ENCODE measurements at places on chromosomes 16 and 17.

GRCh38 chr17:34720760-34721159, 141.4 kb downstream of the TMEM132E start:
- DNase-seq: no peak

- DNase-seq: peak; percentile 92
Measured at GRCh38 chr16:67514382-67514828, 14.2 kb upstream of the RIPOR1 start.

DNA sequence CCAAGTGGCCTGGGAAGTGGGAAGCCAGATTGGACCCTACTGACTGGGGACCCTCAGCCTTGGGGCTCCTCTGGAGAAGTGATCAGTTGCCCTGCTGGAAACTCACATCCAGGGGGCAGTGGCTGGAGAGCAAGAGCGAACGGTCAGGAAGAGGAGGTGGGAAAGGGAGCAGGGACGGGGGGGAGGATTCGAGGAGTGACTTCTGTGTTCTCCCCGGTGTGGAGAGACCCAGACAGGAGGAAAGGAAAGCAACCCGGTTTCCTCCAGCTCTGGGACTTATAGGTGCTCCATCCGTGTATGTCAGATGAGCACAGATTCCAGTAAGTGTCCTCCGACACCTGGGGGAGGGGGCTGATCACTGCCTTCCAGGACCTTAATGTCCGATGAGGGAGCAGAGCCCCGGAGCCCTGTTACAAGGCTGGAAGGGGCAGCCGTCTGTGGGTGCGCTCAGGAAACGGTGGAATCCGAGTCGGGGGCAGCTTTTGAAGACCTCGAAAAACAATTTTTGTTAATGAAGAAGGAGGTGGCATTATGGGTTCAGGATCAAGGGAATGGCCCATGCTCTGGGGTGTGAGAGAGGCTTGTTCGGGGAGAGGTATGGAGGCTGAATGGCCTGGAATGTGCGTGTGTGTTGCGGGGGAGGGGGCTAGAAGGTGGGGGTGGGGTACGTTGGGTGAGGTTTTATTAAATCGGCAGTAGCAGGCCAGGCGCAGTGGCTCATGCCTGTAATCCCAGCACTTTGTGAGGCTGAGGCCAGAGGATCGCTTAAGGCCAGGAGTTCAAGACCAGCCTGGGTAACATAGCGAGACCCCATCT, 34.8 kb upstream of the NDRG4 start:
- DNase-seq: no peak

DNA sequence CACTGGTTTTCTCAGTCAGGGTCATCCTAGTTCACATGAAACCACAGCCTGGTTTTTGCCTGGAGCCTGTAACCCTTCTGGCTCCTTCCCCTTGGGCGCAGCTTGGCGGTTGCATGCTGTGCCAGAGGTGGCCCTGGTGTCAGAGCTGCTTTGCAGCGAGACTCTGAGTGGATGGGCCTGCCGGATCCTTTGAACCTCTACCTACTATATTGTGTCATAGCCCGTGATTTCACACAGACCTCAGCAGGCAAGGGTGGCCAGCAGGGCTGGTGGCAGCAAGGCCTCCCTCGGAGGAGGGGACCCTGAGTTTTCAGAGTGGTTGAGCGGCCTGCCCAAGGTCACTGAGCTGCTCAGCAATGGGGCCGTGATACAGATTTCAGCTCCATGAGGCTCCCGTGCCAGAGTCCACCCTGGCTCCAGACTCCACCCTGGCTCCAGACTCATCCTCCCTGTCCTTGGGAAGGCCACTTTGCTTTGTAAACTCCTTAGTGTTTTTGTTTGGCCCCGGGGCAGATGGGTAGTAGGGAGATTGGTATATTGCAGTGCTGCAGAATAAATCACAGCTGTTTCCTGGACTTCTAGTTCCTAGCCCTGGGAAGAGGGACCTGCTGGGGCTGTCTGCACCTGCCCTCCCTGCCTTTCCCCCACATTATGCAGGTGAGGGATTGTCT, 9.7 kb downstream of the MPRIP start:
- no peak for DNase-seq

- DNase-seq: no peak
Measured at GRCh38 chr17:82118815-82119380, 20.9 kb upstream of the FASN start.

- no peak for DNase-seq
Measured at GRCh38 chr16:79623824-79624223, 23.3 kb upstream of the MAF start.

GRCh38 chr16:11372073-11372828, 27.0 kb downstream of the RMI2 start:
- no peak for DNase-seq

- DNase-seq: no peak
Measured at GRCh38 chr17:49469831-49470810, 25.0 kb upstream of the NGFR start.

DNA sequence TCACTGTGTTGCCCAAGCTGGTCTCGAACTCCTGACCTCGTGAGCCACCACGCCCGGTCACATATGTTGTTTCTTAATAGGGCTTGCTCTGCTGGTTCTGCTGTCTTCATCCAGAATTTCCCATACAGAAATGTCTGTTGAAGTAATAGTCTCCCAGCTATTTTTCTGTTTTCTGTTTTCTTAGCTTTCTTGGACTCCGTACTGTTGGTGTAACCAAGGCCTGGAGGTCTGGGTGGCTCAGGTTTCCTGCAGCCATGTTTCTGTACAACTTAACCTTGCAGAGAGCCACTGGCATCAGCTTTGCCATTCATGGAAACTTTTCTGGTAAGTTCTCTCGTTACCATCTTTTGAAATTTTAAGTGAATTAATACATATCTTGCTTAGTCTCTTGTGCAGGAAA, 2.8 kb downstream of the SF3B3 start:
- no peak for DNase-seq

GRCh38 chr16:11396241-11397048, 51.2 kb downstream of the RMI2 start:
- peak; percentile 61 for DNase-seq

DNA sequence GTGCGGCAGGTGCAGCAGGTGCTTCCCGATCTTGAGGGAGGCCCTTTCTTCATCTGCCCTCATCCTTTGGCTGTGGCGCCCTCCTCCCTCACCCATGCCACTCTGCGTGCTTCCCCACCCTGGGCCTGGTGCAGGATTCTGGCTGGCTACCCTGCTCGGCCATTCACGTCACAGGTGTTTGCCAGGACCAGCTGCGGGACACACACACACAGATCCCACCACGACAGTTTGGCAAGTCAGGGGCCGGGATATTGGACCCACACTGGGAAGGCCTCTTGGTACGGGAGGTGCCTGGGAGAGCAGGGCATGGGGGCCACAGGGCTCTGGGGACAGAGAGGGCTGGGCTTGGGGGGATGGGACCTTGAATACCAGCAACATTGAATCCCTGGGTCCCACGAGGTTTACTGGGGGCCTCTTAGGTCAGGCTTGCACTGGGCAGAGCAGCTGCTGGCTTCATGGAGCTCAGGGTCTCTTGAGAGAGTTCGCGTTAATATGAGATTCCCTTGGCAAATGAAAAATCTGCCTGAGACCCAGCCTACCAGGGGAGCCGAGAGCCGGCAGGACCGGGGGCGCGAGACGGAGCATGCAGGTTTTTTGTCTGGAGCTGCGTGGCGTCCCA, 15.1 kb downstream of the ADCY7 start:
- DNase-seq: no peak

- DNase-seq: no peak
Measured at GRCh38 chr17:42527932-42528331, 8.1 kb upstream of the NAGLU start.

DNA sequence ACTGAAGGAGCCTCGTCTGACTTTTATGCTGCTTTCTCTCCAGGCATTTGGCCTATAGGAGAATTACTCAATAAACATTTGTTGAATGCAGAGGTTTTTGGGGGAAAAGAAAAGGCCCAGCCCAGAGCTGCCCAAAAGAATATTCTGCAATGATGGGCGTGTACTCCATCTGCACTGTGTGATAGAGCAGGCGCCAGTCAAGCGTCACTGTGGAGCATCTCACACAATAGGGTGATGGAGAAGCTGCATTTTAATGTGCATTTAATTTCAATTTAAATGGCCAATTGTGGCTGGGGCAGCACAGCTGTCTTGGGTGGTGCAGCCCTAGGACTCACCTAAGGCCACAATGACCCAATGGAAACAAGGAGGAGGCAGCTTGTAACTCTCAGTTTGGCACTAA, 20.6 kb downstream of the GLYR1 start:
- DNase-seq: no peak

DNA sequence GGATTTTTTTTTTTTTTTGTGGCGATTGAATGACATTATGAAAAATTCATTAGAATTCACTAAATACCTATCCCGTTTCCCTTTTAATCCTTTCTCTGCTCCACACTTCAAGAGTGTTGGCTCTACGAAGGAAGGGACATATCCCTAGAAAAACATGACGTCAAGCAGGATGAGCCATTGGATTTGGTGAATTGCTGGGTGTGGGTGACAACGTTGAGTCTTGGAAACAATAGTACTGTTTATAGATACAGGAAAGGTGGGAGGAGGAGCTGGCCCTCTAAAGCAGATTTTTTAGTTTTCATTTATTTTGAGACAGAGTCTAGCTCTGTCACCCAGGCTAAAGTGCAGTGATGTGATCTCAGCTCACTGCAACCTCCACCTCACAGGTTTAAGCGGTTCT, 167.6 kb upstream of the FAM20A start:
- DNase-seq: no peak

DNA sequence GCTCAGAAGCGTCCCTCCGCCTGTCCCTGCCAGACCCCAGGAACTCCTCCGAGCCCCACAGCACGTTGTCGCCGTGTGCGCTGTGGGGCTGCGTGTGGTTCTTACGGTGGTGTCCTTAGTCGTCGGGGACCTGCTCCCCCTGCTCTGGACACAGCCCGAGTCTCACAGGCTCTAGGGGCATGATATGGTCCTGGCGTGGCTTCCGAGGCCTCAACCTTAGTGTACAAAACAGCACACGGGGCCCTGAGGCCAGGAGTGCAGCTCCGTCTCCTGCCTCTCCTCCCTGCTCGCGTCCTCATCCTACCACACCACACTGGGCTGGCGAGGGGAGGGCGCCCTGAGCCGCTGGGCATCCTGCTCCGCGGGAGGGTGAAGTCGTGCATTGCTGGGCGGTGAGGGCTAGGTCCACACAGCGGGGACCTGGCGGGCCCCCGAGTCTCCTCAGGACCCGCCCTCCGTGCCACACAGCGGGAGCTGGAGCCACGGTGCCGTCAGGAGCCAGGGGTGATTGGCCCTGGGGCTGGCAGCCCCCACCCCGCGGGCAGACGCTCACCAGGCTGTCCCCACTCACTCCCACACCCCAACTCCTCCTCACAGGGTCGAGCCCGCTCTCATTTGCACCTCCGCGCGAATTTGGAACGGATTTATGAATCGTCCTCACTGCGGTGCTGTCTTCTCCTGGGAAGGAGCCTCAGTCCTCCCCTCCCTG, 1.2 kb upstream of the MAFG start:
- DNase-seq: no peak

DNA sequence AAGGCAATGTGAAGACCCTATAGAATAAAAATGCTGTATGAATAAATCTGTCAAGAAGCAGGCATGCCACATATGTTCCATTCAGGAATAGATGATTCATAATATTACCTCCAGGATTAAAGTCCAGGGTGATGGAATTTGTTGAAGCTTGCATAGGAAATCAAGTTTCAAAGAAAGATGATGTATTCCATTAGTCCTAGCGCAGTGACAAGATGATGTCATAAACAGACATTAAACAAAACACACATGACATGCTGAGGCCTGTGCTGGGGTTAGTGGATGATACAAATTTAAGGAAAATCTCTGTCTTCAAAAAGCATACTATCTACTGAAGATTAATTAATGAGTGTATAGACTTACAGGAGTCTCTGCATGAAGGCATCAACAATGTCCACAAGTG, 1025.2 kb downstream of the CDH11 start:
- no peak for DNase-seq

GRCh38 chr17:27332485-27333409, 38.8 kb downstream of the WSB1 start:
- peak; percentile 90 for DNase-seq

GRCh38 chr17:59423137-59423724, 91.8 kb downstream of the YPEL2 start:
- no peak for DNase-seq

- no peak for DNase-seq
Measured at GRCh38 chr16:9412915-9413264, 321.4 kb downstream of the HAPSTR1 start.

DNA sequence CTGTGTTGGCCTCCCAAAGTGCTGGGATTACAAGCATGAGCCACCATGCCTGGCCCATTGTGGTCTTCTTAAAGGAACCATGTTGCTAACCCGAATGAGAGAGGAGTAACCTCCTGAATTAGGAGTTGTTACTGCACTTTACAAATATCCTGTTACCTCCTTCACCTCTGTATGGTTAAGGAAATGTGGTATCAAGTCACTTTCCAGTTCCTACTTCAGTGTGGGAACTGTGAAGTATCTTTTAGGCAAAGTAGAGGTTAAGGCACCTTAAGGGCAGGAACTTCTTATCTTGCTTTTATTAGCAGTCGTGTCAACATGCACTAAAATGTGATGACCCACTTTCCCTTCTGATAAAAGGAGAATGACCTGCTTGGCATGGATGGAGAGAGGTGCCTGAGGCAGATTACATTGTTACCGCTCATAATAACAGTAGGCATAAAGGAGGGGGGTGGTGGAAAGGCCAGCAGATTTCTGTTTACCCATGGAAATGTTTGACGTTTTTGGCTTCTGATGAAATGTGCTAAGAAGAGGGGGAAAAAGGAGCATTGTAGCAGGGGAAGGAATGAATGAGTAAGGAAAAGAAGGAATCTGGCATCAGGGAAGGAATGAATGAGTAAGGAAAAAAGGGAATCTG, 28.5 kb downstream of the FTO start:
- DNase-seq: no peak

DNA sequence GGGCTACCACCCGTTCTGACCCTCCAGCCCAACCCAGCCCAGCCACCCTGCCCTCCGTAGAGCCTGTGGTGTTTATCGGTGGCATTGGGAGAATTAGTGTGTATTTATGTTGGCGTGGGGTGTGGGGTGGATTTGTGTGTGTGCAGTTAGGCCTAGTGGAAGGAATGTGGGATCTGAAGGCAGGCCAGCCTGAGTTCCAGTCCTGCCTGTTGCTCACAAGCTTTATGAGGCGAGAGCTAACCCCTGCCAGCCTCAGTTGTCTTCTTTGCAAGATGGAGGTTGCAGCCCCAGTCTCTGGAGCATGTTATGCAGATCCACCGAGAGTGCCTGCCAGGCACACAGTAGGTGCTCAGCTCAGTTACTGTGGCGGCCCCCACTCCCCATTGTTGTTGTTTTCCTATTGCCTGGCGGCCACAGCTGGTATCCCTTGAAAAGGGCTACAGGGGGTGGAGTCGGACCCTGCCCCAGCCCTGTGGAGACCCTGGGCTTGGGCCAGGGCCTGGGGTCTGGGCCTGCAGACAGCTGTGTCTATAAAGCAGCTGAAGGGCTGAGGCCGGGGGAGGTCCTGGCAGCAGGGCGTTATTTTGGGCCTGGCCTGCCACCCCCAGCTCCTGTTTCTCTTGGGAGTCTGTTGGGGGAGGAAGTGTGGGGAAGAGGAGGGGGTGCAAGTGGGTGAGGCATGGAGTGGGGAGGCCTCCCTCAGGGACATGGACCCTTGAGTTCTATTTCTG, 5.1 kb downstream of the ERBB2 start:
- no peak for DNase-seq

Measured in CD4-positive, alpha-beta T cell treated with Interleukin-4 for 1 hour (primary cell).